ENCODE measurements at places on chromosomes 16 and 17. TPM values are rescaled to one million over a fixed set of nuclear protein-coding genes. Genes with fewer than 3 reads are reported as not detected.
A peak's percentile ranks its signal among the peaks of the same experiment; 100 is the strongest.

DNA sequence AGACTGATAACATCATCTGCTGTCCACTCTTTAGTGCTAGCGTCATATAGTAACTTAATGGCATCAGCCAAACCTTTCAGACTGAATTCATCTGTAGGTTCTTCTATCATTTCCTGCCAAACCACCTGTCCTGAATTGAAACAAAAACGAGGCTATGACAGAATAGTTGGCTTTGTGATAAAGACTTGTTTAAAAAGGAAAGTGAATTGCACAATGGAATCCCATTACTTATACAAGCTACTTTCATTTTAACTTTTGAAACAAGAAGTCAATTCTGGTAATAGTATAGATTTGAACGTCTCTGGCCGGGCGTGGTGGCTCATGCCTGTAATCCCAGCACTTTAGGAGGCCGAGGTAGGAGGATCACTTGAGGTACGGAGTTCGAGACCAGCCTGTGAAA is 18.2 kb downstream of the LASP1NB start:
- no peak overlapping the region for H3K4me3 ChIP-seq
- DNase-seq: no peak
- no peaks in the 10 kb centered on the region for H3K27me3 ChIP-seq
- no peak overlapping the region for H3K27ac ChIP-seq
- H3K4me1 ChIP-seq: no peaks in the 10 kb centered on the region
- no peaks in the 10 kb centered on the region for H3K36me3 ChIP-seq

GRCh38 chr17:39667945-39668924 is at the start of gene PNMT:
TSS of gene PNMT (plus strand) at chr17:39668453. CDS start at chr17:39668476, 23 bp downstream.
- no peaks in the 10 kb centered on the region for H3K36me3 ChIP-seq
- peak within 1 kb of the TSS; percentile 32 for H3K4me3 ChIP-seq
- DNase-seq: no peak
- peaks cover 81% of the 10 kb centered on the region for H3K4me1 ChIP-seq

DNA sequence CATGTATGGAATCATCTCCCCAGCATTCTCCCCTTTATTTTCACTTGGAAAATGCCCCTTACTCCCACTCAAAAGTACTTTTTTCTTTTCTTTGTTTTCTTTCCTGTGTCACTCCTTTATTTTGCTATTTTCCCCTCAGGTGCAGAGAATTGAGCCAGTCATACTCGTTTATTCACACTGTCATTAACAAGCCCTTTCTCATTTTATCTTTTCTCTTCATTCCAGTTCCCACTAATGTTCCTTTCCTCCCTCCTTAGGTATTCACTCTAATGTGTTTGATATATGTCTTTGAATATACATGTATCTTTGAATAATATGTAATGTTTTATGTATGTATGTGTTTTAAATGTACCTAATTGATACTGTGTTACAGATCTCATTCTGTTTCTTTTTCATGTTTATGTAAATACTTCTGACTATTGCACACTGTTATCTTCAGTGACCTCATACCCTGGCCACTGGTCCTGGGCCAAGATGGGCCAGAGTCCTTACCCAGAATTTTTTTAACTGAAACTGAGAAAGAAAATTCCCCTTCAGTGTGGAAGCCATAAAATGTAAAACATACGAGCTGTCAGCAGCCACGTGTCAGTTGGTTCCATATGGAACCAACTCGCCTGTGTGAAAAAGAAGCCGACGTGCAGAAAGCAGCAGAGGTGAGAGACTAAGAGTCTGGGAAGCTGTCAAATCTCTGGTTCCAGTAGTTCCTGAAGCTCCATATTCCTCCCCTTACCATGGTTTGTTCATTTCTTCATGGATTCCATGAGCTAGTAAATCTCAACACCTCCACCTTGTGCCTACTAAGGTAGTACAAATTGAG is 5.8 kb downstream of the SRR start:
- H3K4me1 ChIP-seq: no peaks in the 10 kb centered on the region
- DNase-seq: no peak
- H3K27me3 ChIP-seq: no peaks in the 10 kb centered on the region

ALDH3A1 gene
- total RNA-seq: 2,454 TPM

CA7 gene
- total RNA-seq: not detected

NOL3 gene
- 38.4 TPM for total RNA-seq

DNA sequence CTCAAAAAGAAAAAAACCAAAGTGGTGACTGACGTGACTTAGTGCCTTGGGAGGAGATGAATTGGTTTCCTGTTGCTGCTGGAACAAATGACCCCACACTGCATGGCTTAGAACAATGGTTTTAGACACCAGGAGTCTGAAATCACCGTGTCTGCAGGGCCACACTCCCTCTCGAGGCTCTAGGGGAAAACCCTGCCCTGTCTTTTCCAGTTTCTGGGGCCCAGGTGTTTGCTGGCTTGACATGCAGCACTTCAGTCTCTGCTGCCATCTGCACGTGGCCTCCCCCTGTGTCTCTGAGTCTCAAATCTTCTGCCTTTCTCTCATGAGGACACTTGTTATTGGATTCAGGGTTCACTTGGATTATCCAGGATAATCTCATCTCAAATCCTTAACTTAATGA is 323.8 kb upstream of the TNRC6C start:
- DNase-seq: no peak
- no peaks in the 10 kb centered on the region for H3K36me3 ChIP-seq
- H3K4me1 ChIP-seq: no peaks in the 10 kb centered on the region
- no peaks in the 10 kb centered on the region for H3K27me3 ChIP-seq
- H3K27ac ChIP-seq: no peak overlapping the region

DNA sequence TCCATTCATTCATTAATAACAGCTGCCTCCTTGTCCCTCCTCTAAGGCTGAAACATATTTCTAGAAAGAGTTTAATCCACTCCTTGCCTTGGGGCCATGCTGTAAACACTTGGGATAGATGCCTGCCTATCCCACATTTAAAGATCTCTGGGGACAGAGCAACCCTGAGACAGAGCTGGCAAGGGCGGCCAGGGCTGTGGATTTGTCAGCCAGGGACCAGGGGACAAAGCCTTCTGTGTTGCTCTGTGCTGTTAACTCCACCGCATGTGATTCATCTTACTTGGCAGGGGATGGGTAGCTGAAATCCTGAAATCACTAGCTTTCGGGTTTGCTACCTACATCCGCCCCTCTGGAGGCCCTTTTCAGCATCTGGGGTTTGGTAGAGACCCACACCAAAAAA is 392.9 kb downstream of the SLC39A11 start:
- H3K4me1 ChIP-seq: peaks cover 11% of the 10 kb centered on the region
- DNase-seq: no peak
- H3K4me3 ChIP-seq: no peak overlapping the region
- H3K36me3 ChIP-seq: no peaks in the 10 kb centered on the region

- H3K27ac ChIP-seq: peak overlapping the region; percentile 66
- H3K4me3 ChIP-seq: no peak overlapping the region
- H3K27me3 ChIP-seq: no peaks in the 10 kb centered on the region
- no peaks in the 10 kb centered on the region for H3K36me3 ChIP-seq
- no peak for DNase-seq
- H3K4me1 ChIP-seq: peaks cover 37% of the 10 kb centered on the region
These were observed 10.2 kb upstream of the SEC14L5 start for GRCh38 chr16:4947722-4948503.

DNA sequence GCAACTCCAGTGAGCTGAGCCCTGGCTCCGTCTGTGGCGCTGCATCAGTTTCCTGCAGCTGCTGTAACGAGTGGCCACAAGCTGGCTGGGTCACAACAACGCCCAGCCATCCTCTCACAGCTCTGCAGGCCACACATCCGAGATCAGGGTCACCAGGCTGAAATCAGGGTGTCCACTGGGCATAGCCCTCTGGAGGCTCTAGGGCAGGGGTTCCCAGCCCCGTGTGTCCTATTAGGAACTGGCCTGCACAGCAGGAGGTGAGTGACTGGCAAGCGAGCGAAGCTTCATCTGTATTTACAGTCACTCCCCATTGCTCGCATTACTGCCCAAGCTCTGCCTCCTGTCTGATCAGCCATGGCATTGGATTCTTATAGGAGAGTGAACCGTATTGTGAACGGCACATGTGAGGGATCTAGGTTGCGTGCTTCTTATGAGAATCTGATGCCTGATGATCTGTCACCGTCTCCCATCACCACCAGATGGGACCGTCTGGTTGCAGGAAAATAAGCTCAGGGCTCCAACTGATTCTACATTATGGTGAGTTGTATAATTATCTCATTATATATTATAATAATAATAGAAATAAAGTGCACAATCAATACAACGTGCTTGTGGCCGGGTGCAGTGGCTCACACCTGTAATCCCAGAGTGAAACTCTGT is 176.5 kb downstream of the SEC14L1 start:
- no peak for DNase-seq
- no peak overlapping the region for H3K27ac ChIP-seq
- H3K27me3 ChIP-seq: no peaks in the 10 kb centered on the region
- H3K4me3 ChIP-seq: no peak overlapping the region

GRCh38 chr17:76398523-76399174 is 14.2 kb downstream of the SPHK1 start:
- H3K36me3 ChIP-seq: peaks cover 56% of the 10 kb centered on the region
- H3K27me3 ChIP-seq: no peaks in the 10 kb centered on the region

DNA sequence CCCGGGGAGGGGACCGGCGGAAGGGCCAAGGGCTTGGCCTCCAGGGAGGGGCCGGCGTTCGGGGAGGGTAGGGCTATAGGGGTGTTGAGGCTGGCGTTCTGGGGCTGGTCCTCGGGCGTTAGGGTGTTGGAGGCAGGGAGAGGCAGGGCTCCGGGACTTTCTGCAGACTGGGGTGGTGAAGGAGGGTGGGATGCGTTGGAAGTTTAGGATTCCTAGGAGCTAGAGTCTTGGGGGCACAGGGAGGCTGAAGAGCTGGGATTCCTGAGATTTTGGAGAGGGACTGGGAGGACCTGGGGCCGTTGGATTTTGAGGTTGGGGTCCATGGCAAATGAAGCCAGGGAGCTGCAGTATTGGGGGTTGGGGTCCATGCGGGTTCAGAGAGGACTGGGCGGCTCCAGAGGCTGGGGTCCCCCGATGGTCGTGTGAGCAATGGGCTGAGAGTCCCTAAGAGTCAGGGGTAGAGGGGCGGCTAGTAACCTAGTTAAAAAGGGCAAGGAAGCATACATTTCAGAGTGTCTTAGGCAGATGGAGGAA is 740 bp downstream of the NFATC2IP start:
- H3K4me1 ChIP-seq: peaks cover 10% of the 10 kb centered on the region
- peak overlapping the region; percentile 86 for H3K27ac ChIP-seq

- DNase-seq: no peak
These were observed 14.6 kb downstream of the DHRS7B start for GRCh38 chr17:21141331-21141730.

DNA sequence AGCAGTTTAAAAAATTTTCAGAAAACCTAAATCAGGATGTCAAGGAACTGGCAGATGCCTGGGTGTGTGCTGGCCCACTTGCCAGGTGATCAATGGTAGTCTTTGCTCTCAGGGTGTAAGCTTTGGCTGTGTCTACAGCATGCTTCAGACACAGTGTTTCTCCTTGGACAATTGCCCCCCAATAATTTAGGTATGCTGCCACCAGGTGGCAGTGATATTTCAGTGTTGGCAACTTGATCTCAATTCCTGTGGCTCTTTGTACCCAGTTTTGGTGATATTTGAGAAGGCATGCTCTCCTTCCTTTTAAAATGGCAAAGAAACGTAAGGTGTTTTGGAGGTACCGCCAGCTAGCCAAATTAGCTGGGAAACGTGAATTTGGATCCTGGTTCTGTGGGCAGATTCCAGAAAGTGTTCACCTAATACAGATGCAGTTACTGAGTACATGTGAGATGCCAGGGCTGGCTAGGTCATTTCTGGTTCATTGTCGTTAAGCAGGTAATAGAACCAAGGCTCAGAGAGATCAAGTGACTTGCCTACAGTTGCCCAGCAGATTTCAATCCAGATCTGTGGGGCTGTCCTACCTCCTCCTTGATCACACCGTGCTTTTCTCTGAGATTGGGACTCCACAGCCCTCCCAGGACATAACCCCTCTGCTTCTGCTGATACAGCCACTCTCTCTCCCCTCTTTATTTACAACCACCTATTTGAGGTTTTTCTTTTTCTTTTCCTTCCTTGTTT is 155.6 kb upstream of the PLCG2 start:
- peaks cover 35% of the 10 kb centered on the region for H3K36me3 ChIP-seq
- peak overlapping the region; percentile 90 for H3K27ac ChIP-seq
- DNase-seq: no peak
- peaks cover 80% of the 10 kb centered on the region for H3K4me1 ChIP-seq
- no peaks in the 10 kb centered on the region for H3K27me3 ChIP-seq
- H3K4me3 ChIP-seq: no peak overlapping the region

RGS9 gene
- total RNA-seq: 8.1 TPM

- H3K27me3 ChIP-seq: no peaks in the 10 kb centered on the region
- no peak overlapping the region for H3K4me3 ChIP-seq
- no peaks in the 10 kb centered on the region for H3K36me3 ChIP-seq
These were observed 79.1 kb downstream of the KLHDC4 start for GRCh38 chr16:87686697-87687096.

Data from esophagus squamous epithelium (tissue), 5 donors.